Hematopoietic multipotent progenitor cell treated with erythropoietin and hydrocortisone succinate and interleukin-3 and kit ligand, for 17 days (in vitro differentiated cells): ENCODE measurements at places on chromosomes 11 and 22.

DNA sequence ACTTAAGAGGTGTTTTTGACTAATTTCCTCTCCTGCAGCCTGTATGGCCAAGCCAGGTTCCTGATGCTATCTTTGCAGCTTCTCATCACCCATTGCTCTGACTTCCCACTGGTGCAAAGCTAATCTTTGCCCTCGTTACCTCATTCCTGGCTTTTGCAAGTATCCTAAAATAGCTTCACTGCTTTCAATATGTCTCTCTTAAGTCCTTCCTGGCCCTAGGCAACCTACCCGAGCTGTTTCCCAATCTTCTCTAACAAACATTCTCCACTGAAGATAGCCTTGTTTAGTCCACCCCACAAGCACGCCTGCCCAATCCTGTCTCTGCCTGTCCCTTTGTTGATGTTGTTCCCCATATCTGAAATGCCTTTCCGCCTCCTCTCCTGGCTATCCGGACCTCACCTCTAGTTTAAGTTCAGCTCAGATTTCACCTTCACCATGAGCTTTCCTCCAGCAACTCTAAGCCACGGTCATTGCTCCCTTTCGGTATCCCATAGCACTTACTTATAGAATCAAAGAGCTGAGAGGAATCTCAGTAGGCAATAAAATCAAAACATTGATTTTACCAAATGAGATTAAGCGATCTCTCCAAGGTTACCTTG, 30.1 kb upstream of the CECR2 start:
- no peak for DNase-seq

- no peak for DNase-seq
Observed at GRCh38 chr11:108703916-108704315, 39.0 kb downstream of the DDX10 start.

DNA sequence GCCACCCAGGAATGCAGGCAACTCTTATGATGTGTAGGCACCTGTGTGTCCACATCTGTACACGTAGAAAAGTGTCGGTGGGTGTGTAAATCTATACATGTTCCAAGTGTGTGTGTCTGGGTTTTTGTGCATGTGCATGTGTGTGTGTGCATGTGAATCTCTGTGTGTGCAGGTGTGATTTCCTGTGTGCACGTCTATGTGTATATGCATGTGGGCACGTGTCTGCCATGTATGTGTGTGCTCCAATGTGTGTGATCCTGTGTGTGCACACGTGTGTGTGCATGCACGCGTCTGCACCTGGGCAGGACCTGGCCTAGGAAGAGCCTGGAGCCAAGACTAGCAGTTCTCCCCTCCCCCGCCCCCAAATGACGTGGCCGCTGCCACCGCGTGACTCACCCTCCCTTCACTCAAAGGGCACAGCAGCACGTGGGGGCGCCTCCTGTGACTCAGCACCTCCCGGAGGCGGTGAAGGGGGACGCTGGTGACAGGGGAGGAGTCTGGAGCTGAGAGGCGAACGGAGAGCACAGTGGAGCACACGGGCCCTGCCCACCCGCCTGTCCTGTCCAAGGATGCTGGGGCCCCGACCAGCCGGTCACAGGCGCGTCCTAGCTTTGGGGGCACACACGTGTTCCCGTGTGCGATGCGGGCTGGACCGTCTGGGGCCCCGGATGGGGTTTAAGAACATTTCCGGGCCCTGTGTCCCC, 10.1 kb downstream of the PIM3 start:
- peak; percentile 82 for DNase-seq

- DNase-seq, result no peak
Observed at GRCh38 chr11:96168623-96169022, 174.4 kb downstream of the MAML2 start.

- DNase-seq, result no peak
Observed at GRCh38 chr11:102097186-102097585, 13.1 kb upstream of the YAP1 start.

GRCh38 chr11:134646561-134646960, 234.5 kb upstream of the B3GAT1 start:
- no peak for DNase-seq

GRCh38 chr11:132519241-132519815, 1013.0 kb downstream of the OPCML start:
- DNase-seq, result no peak

DNA sequence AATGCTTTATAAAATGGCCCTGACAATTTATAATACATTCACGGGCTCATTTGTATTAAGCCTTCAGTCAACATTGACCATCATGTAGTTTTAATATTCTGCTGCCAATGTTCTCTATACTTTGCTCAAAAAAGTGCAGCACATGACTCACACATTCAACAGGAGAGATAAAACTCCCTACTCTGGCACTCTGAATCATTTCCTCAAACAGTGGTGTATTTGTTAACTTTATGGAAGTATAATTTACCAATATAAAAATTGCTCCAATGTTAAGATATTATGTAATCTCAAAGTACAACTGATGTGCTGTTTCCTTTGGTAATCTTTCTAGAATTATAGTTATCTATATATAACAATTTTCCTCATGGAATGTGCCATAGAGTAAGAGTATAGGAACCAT, 39.9 kb downstream of the MAML2 start:
- DNase-seq, result no peak

GRCh38 chr11:86483610-86483939, 108.9 kb downstream of the CCDC81 start:
- no peak for DNase-seq

DNA sequence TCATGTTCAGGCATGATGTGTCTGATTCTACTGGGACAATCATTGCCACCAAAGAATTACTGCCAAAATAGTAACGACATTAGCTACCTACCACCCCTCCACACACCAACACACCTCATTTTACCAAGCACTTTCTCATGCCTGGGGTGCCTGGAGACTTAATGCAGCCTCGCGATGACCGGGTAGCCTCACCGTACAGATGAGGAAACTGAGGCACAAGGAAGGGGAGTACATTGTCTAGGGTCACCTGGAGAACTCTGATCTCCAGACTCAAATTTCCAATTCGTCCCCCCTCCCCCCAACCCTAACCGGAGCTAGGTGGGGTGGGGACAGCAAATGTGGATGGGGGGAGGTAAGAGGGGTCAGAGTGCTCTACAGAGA, 2.7 kb upstream of the RTN4RL2 start:
- no peak for DNase-seq

DNA sequence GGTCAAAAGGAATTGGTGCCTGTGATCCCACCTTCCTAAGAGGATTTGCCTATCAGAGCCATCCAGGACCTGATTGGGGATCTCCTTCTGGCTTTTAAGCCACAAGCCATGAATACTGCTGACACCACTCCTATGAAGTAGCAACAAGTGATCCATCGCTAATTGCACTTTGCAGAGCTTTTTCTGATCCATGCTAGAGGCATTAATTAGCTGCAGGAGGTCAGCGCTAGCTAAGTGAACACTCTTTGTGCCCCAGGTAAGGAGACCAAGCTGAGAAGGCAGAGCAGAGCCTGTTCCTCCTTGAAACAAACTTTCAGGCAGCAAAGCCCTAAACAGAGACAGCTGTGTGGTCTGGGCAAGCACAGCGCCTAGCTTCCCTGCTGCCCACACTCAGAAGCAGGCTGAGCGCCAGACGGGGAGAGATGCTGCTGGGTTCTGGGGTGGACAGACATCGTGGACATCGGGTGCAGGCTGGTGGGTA, 122.2 kb downstream of the ABTB2 start:
- no peak for DNase-seq

DNA sequence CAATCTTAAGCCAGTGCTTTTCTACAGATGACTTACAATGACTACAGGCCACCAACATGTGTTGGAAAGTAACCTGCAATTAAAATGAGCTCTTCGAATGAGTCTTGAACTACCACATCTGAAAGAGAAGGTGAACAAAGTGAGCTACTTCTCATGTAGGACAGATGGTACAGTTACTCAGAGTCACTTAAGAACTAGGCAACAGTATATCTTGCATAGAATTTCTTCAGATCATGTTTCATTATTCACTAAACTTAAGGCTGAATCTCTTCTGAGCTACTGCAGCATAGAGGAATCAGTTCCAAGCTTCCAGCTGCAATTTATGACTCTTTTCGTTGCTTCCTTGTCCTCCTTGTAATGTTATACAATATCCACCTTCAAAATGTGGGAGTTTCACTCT, 270.9 kb downstream of the TTC28 start:
- DNase-seq, result no peak

DNA sequence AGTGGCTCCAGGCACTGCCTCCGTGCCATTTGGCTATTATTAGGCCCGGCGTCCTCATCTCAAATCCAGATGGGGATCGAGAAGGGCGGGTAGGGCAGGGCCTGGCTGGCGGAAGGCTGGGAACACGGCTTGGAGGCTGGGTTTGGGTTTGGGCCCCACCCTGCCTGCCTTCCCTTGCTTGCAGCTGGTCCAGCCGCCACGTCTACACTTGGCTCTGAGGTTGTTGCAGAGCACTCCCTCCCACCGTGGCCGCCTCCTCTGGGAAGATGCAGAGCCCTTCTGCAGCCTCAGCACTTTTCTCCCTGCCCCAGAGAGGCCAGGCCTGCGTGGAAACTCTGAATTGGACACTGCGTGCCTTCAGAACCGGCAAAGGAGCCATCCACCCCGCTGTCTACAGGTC, 5.2 kb upstream of the SMTN start:
- no peak for DNase-seq

DNA sequence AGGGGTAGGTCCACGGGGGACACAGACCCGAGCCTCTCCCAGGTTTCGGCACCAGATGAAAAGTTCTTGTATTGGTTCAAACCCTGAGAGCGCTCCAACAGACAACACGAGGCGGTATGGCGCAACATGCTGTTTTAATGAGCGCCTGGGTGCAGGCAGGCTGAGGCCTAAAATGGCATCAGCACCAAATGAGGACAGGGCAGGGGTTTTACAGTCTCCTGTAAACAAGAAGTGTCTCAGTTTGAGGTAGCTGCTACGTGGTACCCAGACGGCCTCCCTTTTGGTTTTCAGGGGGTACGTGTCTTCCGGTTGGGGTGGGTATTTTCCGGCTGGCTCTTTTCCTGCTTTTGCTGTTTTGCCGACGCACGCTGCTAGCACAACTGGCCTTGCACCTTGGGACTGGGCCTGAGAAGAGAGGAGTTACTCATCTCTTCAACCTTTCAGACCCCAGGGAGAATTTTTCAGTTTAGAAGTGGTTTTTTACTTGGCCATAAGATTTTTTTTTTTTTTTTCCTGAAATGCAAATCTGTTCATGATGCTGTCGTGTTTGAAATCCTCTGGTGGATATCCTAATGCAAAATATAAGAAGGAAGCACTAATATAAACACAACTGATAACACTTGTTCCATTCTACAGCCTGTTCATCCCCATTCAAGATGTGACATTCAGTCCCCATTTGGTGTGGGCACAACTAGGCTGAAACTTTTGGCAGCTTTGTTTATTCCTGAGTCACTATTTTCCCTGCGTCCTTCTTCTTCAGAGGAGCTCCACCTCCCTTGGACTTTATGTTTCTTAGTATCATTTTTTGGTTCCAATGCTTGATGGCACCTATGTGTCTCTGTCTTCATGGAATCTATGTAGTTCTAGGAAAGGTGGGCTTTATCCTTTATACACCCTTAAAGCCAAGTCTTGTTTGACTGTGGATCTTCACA, 6.5 kb downstream of the PPFIBP2 start:
- DNase-seq, result no peak

DNA sequence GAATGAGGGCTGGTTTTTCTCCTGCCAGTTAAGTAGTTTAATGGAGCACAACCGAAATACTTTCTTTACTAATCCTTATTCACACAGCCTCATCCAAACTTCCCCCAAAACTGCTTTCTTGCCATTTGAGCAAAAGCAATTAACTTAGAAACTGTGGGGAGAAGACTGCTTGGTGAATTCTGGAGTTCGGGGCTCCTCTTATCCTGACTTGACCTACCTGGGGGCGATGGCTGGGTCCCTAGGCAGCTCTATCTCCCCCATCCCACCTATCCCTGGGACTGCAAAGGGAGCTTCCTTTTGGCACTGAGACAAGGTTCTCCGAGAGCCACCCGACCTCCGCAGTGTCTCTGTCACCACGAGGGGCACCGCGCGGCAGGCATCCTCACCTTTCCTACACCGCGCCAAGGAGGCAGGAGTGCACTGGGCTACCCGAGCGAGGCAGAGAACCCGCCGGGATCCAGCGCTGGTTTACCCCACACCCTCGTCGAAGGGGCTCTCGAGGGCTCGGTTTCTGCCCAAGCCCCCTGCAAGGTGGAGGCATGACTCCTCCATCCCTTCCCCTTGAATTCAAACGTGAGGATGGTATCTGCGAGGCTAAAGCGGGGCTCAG, 759 bp downstream of the DESI1 start:
- DNase-seq, result peak; percentile 54

DNA sequence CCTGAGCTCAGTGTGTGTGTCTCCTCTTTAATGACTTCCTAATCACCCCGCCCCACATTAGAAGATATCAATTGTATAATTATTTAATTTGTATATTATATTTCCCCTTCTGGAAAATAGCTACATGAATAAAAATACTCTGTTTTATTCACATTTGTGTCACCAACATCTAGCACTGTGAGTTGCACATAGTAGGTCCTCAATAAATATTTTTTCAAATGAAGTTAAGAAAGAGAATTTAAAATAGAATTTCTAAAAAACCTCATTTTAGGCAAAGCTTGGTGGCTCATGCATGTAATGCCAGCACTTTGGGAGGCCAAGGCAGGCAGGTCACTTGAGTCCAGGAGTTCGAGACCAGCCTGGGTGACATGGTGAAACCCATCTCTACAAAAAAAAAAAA, 59.7 kb downstream of the FAM83F start:
- DNase-seq, result no peak

DNA sequence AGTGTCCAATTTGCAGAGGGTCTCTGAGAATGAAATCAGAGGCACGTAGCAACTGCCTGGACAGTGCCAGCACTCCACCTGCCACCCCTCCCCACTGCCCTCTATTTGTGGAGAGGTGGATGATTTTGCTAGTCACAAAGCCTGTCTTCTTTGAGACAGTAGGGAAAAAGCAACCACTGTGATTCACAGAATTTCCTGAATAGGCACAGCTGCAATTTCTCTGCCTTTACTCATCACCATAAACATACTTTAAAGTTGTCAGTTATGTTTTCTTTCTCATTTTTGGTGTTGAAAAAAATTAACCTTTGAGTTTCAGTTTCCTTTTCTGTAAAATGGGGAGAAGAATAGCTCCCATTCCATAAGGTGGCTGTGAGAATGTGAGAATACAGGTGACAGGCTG, 134.3 kb downstream of the TEAD1 start:
- DNase-seq, result no peak

- no peak for DNase-seq
Observed at GRCh38 chr22:45516163-45516562, 13.5 kb downstream of the FBLN1 start.

DNA sequence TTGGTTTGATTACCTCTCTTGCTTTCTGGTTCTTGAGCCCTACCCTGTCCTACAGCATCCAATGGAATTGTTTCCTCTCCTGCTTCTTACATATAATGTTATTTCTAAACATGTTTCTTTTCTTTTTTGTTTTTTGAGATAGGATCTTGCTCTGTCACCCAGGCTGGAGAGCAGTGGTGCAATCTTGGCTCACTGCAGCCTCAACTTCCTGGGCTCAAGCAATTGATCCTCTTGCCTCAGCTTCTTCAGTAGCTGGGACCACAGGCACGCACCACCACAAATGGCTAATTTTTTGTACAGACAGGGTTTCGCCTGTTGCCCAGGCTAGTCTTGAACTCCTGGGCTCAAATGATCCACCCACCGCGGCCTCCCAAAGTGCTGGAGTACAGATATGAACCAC, 105.9 kb downstream of the SGSM3 start:
- no peak for DNase-seq

- no peak for DNase-seq
Observed at GRCh38 chr11:2328021-2328420, 26.2 kb downstream of the TSPAN32 start.
